Stimulated activated CD4-positive, alpha-beta T cell treated with anti-CD3 and anti-CD28 coated beads, Interleukin-12 subunit alpha, Interleukin-12 subunit beta, amount 100 ng/mL, for 24 hours (primary cell): ENCODE measurements at places on chromosomes 2 and 18.

DNA sequence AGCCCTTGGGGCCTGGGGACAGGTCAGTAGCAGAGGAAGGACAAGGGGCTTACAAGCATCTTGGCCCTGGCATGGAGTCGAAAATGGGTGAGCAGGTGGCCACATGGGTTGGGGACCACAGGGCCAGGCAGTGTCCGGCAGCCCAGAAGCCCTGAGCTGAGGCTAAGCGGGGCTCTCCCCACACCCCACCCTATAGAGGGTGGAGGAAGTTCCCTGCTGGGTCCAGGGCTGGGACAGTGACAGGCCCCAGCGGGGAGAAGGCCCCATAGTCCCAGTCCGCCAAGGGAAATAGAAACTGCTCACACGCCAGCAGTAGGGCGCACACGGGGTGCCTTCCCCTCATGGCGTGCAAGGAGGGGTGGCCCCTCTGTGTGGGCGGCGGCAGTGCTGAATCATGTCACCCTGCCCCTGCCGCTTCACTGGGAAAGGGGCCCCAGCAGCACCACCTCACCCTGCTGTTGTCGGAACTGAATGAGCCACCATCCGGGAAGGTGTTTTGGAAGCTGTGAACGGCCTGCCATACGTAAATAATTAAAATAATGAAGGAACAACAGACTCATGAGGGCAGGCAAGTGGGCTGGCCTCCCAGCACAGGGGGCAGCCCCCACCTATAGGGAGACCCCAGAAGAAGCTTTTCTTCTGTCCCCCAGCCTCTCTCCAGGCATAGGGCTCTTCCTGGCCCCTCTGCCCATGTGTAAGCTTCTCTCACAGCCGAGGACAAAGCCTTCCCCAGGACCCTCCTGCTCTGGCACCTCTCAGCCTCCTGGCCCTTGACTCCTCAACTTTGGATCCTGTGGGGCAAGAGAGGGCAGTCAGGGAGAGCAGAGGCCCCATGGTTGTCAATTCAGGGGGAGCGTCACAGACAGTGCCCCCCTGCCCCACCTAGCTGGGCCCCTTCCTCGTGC, 12.7 kb upstream of the DUSP2 start:
- DNase-seq, result peak; percentile 96

DNA sequence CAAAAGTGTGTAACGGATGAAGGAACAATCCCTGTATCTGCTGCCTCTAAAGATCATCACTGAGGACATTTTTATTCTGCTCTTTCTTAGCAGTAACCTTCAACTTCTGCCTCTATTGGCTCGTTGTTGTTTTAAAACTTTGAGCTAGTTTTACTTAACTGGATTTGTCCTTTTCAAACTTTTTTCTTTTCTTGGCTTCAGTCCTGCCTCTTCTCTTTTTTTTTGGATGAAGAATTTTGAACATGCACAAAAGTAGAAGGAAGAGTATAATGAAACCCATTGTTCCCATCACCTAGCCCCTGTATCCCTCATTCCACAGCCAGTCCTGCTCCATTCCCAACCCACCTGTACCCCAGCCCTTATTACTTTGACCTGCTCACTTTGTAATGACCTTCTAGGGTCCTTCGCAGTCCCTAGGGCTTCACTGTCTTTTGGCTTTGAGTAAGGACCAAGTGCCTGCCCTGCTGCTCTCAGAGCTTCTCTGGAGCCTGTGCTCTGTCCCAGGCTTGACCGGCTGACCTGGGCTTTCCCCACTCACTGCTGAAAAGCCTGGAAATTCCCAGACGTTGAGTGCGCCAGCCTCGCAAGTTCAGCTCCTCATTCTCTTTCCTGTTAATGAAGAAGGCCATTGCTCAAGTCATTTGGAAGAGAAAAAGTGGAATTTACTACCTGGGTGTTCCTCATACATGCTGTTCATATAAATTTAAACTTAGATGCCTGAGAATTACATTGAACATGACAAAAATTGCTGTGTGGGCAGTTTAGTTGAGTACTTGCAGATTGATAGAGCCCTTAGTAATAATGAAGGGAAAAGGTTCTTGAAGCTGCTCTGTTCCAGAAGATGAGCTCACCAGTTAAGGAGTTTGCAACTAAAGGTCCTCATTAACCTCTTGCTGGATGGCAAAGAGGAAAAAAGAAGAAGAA, 149.3 kb upstream of the ALPP start:
- DNase-seq, result no peak

- DNase-seq, result peak; percentile 78
Measured at GRCh38 chr18:79378536-79379250, 17.0 kb upstream of the NFATC1 start.

- no peak for DNase-seq
Measured at GRCh38 chr2:173755798-173756197, 209.4 kb downstream of the SP3 start.

- DNase-seq, result no peak
Measured at GRCh38 chr2:188517549-188518215, 226.0 kb downstream of the GULP1 start.

DNA sequence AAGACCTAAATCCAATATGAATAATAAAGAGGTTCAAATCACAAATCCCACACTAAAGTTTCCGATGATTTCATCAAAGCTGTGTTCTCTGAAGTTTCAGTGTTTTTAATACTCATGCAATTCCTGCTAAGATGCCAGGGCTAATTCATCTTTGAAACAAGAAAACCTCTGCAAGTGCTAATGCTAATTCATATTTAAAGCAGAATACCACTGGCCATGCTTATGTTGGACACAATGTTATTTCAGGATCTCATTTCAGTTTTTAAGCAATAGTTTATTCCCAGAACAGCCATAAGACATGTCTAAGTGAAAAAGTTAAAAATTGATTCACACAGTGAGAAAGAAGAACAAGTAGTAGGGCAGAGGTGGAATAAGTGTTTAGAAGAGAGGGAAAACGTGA, 62.8 kb downstream of the GRB14 start:
- no peak for DNase-seq
